ENCODE measurements at places on chromosomes 1 and 21. TPM values are rescaled to one million over a fixed set of nuclear protein-coding genes. Genes with fewer than 3 reads are reported as not detected.

DNA sequence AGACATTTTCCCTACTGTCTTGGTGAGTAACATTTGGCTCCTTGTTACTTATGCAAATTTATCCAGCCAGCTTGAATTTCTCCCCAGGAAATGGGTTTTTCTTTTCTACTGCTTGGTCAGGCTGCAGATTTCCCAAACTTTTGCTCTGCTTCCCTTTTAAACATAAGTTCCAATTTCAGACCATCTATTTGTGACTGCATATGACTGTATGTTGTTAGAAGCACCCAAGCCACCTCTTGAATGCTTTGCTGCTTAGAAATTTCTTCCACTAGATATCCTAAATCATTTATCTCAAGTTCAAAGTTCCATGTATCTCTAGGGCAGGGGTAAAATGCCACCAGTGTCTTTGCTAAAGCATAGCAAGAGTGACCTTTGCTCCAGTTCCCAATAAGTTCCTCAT lies 32.3 kb upstream of the CITED4 start:
- no peaks in the 10 kb centered on the region for H3K36me3 ChIP-seq
- H3K4me1 ChIP-seq = no peaks in the 10 kb centered on the region
- no peak for DNase-seq
- no peak overlapping the region for H3K4me3 ChIP-seq
- no peak overlapping the region for H3K27ac ChIP-seq

HS2ST1 gene
- 24.7 TPM for total RNA-seq

- H3K27ac ChIP-seq = no peak overlapping the region
- DNase-seq = peak; percentile 14
- H3K27me3 ChIP-seq = peaks cover 3% of the 10 kb centered on the region
- H3K36me3 ChIP-seq = no peaks in the 10 kb centered on the region
- H3K4me1 ChIP-seq = no peaks in the 10 kb centered on the region
These were observed 22.7 kb downstream of the SYT6 start for GRCh38 chr1:114130846-114131525.

ERO1B gene
- 4.1 TPM for total RNA-seq

DNA sequence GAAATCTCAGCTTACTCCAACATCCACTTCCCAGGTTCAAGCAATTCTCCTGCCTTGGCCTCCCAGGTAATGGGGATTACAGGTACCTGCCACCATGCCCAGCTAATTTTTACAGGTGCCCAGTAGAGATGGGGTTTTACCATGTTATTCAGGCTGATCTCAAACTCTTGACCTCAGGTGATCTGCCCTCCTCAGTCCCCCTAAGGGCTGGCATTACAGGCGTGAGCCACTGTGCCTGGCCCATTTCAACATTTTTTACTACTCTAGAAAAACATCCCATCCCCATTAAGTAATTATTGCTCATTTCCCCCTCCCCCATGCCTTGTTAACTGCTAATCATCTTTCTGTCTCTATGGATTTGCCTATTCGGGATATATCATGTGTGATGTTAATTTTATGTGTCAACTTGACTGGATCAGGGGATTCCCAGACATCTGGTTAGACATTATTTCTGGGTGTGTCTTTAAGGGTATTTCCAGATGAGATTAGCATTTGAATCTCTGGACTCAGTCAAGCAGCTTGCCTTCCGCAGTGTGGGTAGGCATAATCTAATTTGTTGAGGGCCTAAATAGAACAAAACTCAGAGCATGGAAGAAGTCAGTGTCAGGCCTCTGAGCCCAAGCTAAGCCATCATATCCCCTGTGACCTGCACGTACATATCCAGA lies 33.0 kb upstream of the ZBTB8B start:
- H3K27me3 ChIP-seq = peaks cover 15% of the 10 kb centered on the region
- no peaks in the 10 kb centered on the region for H3K36me3 ChIP-seq
- no peaks in the 10 kb centered on the region for H3K4me1 ChIP-seq
- no peak overlapping the region for H3K4me3 ChIP-seq

ZNF683 gene
- total RNA-seq = not detected

SPRR2E gene
- not detected for total RNA-seq

RYR2 gene
- total RNA-seq = 0.17 TPM

GRCh38 chr1:244861683-244862082 lies 2.7 kb downstream of the HNRNPU start:
- peaks cover 6% of the 10 kb centered on the region for H3K4me1 ChIP-seq
- H3K27me3 ChIP-seq = no peaks in the 10 kb centered on the region
- peak overlapping the region; percentile 87 for H3K4me3 ChIP-seq
- H3K27ac ChIP-seq = peak overlapping the region; percentile 26
- H3K36me3 ChIP-seq = peaks cover 6% of the 10 kb centered on the region

TRPM2 gene
- not detected for total RNA-seq

DNA sequence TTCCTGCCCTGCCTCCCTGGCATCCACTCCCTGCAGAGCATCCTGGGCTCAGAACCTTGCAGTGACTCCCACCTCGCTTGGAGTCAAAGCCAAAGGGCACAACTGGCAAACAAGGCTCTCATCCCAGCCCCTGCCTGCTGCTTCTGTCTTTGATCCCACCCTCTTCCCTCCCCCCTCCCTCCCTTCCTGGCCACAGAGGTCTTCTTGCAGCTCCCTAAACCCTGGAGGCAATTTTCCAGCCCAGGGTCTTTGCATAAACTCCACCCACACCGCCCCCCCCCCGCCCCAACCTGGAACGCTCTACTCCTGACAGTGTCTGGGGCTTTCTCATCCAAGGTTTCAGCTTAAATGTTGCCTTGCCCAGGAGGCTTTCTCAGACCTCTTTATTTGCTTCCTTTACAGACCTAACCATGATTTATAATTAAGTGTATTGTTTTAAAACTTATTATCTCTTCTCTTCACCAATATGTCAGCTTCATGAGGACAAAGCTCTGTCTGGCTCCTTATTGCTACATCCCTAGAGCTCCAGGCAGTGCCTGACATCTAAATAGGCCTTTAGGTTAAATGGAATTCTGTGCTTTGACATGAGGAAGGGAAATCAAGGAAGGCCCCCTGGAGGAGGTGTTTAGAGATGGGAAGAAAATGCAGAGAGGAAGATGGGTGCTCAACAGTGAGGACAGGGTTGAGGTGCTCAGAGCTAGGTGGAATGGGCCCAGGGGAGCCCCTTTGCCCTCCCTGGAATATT lies 37.7 kb upstream of the PADI1 start:
- H3K27me3 ChIP-seq = no peaks in the 10 kb centered on the region
- DNase-seq = no peak
- peaks cover 10% of the 10 kb centered on the region for H3K4me1 ChIP-seq
- H3K4me3 ChIP-seq = no peak overlapping the region
- H3K36me3 ChIP-seq = no peaks in the 10 kb centered on the region

DNA sequence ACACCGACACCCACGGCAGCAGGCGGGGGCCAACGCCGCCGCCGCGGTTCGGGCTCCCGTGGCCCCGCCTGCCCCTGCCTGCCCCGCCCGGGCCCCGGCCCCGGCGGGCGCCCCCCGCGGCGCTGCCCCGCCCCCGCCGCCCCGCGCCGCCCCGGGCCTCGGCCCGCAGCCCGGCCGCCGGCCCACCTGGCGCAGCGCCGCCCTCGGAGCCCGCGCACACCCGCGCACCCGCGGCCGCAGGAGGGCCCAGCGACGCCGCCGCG lies at the start of gene WNT3A:
WNT3A (plus strand) TSS at position 213 of the 263 bp plus-strand sequence. CDS start 131 bp downstream, outside the sequence.
- no peaks in the 10 kb centered on the region for H3K36me3 ChIP-seq
- no peak within 1 kb of the TSS for H3K4me3 ChIP-seq
- H3K4me1 ChIP-seq = no peaks in the 10 kb centered on the region
- H3K27me3 ChIP-seq = peaks cover 37% of the 10 kb centered on the region
- no peak for DNase-seq

GRCh38 chr1:15046487-15047165 lies 106.9 kb upstream of the TMEM51 start:
- peaks cover 2% of the 10 kb centered on the region for H3K36me3 ChIP-seq
- H3K4me3 ChIP-seq = no peak overlapping the region
- no peaks in the 10 kb centered on the region for H3K27me3 ChIP-seq

DNA sequence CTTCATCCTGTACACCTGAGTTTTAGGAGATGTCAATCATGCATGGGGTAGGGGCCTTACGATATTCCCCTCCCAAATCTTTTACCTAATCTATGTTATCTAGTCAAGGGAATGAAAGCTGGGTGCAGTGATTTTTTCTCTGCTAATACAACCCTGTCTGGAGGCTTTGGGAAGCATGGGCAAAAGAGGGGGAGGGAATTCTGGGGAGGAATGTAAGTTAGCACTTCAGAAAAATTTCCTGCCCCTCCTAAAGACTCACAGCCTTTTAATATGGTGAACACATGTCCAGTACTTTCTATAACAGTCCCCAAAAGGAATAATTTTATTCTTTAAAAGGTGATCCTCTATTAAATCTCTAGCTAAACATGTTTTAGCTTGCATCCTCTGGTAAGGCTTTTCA lies 25.6 kb upstream of the PRELP start:
- H3K27ac ChIP-seq = no peak overlapping the region
- peaks cover 2% of the 10 kb centered on the region for H3K4me1 ChIP-seq

DNA sequence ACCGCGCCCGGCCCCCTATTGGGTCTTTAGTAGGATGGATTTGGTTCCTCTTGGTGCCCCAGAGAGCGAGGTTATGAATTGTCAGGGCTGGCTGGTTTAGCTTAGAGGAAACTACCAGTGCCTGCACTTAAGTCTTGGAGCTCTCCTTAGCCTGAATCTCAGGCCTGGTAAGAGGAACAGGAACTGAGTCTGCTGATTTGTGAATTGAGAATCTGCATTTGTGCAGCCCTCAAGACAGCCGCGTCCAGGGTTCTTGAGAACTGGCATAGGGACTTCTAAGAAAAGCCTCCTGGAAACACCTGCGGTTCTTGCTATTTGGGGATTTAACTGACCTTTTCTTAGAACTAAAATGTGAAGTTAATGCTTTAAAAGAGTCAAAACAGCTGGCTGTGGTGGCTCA lies 1.7 kb downstream of the NECAP2 start:
- H3K27ac ChIP-seq = no peak overlapping the region
- peaks cover 8% of the 10 kb centered on the region for H3K36me3 ChIP-seq
- no peaks in the 10 kb centered on the region for H3K27me3 ChIP-seq
- H3K4me3 ChIP-seq = no peak overlapping the region
- peaks cover 8% of the 10 kb centered on the region for H3K4me1 ChIP-seq

- H3K27me3 ChIP-seq = peaks cover 2% of the 10 kb centered on the region
- H3K36me3 ChIP-seq = no peaks in the 10 kb centered on the region
- H3K27ac ChIP-seq = no peak overlapping the region
- DNase-seq = no peak
- peak overlapping the region; percentile 34 for H3K4me3 ChIP-seq
These were observed 687 bp upstream of the RASSF5 start for GRCh38 chr1:206506405-206507283.

GRCh38 chr1:115958866-115959265 lies 17.4 kb upstream of the SLC22A15 start:
- H3K36me3 ChIP-seq = no peaks in the 10 kb centered on the region
- no peaks in the 10 kb centered on the region for H3K4me1 ChIP-seq
- DNase-seq = no peak
- H3K4me3 ChIP-seq = no peak overlapping the region

DNA sequence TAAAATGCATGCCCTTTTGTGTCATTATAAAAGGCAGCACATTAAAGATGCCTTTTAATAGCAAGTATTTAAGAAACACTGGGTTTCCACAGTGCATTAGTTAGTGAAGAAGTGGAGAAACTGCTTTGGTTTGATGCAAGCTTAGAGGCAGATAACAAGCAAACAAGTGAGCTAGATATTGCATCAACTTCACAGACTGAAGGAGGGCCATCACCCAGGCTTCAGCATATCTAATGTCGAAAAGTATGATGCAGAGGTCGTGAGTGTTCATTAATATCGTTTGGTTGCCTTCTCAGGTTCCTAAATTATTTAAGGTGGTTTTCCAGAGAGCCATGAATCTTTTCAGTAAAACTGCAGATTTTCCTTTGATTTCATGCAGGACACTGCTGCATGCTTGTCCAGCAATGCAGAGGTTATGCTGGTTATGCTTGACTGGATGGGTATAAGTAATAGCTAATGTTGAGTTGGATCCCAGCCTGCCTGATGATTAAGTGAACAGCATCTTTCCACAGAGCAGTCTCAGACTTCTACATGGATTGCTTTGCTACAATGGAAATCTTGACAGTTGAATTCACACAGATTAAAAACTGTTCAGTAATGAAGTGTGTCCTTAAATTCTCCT lies 69.7 kb upstream of the IPO9 start:
- H3K27ac ChIP-seq = no peak overlapping the region
- H3K36me3 ChIP-seq = no peaks in the 10 kb centered on the region
- H3K27me3 ChIP-seq = no peaks in the 10 kb centered on the region
- H3K4me3 ChIP-seq = no peak overlapping the region

- no peak overlapping the region for H3K4me3 ChIP-seq
- no peaks in the 10 kb centered on the region for H3K36me3 ChIP-seq
- no peak overlapping the region for H3K27ac ChIP-seq
- H3K4me1 ChIP-seq = no peaks in the 10 kb centered on the region
- H3K27me3 ChIP-seq = no peaks in the 10 kb centered on the region
- DNase-seq = peak; percentile 20
These were observed 10.0 kb upstream of the C1orf115 start for GRCh38 chr1:220680085-220680687.

DNA sequence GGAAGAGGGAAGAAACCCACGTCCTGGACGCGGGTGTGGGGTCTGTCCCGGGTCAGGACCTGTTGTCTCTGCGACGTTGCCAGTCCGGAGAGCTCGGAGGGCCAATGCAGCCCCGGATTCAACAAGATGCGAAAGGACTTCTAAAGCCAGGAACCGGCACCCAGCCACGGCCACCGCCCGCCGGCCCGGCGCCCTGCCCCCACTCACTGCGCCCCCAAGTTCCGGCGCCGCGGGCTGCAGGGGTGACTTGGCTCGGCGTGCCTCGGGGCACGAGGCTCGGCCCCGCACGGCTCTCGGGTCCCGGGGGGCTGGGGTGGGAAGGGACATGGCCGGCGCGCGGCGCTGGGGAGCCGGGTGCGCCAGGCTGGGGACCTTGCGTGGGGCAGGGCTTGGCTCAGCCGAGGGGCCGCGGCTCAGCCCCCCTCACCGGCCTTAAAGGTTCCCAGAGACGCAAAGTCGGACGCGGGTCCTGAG lies 51.8 kb upstream of the H6PD start:
- H3K27ac ChIP-seq = peak overlapping the region; percentile 88
- no peak for DNase-seq
- H3K27me3 ChIP-seq = no peaks in the 10 kb centered on the region
- peak overlapping the region; percentile 81 for H3K4me3 ChIP-seq
- peaks cover 8% of the 10 kb centered on the region for H3K4me1 ChIP-seq

GRCh38 chr1:47849591-47850261 lies 147.5 kb downstream of the TRABD2B start:
- no peak for DNase-seq
- no peak overlapping the region for H3K4me3 ChIP-seq
- H3K27ac ChIP-seq = no peak overlapping the region
- no peaks in the 10 kb centered on the region for H3K27me3 ChIP-seq
- no peaks in the 10 kb centered on the region for H3K4me1 ChIP-seq

DNA sequence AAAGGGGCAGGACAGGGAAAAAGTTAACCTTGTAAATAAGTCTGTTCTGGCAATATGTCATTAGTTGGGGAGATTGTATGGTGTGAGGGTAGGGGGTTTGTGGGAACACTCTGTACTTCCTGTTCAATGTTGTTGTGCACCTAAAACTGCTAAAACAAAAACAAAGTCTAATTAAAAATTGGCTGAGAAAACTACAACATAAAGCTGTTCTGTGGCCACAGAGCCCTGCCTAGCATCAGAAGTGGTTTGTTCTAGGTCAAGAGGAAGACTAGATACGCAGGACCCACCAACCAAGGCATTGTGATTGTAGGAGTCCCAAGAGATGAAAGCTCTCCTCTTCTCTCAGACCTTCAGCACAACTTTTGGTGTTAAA lies 81.0 kb upstream of the LRRC8D start:
- no peak overlapping the region for H3K27ac ChIP-seq
- no peaks in the 10 kb centered on the region for H3K27me3 ChIP-seq
- H3K4me3 ChIP-seq = no peak overlapping the region
- no peaks in the 10 kb centered on the region for H3K36me3 ChIP-seq
